ENCODE measurements at places on chromosomes 12 and 14.
A peak's percentile ranks its signal among the peaks of the same experiment; 100 is the strongest.

- no peak for DNase-seq
Measured at GRCh38 chr12:58916921-58917511, 3.3 kb downstream of the LRIG3 start.

- DNase-seq, result no peak
Measured at GRCh38 chr12:31951939-31952338, 7.3 kb upstream of the RESF1 start.

DNA sequence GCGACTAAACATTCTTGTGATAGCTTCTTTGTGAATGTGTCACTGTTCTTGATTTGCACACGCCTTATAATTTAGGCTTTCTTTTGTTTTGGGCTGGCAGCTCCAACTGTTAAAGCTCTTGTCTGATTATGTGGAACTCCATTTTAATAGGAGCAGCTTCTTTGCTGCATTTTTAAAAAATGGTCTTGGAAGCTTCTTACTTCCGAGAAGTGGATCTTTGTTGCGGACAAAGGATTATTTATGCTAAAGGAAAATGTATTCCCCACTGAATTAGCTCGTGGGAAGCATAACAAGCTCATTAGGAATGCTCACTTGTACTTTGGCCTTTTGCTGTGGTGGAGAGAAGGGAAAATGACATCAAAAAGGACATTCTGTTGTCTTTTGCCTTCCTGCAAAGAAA lies 20.0 kb downstream of the GAS2L3 start:
- DNase-seq, result no peak

DNA sequence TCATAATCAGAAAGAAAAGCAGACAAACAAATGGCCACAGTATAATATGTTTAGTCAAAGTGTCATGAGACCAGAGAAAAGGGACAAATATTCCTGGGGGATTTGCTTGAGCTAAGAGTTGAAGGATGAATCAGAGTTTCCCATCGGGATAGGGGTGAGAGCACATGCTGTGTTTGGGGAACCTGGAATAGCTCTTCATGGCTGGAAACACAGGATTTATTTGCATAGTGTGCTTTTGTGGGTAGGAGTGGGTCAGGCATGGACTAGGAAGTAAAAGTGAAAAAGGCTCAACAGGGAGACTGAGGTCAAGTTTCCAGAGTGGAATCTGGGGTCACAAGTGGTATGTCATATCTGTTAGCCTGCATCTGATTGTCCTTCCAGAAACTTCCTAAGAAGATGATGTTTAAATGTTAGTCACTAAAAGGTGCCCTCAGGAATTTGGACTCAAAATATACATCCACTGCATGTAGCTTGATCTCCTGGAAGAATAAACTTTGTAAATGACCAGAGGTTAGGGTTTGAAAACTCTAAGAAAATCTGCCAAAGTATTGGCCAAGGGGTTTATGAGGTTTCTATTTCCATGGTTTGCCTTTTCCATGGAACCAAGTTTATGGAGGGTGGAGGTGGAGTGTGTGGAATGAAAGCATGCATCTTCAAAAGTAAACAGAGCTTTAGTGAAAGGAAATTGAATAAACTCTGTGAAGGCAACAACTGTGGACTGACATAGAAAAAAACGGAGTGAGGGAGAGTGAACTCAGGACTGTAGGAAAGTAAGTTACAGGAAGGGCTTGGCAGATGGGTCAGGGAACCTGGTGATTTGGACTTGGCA lies 344.6 kb downstream of the C12orf75 start:
- no peak for DNase-seq

- DNase-seq, result no peak
Measured at GRCh38 chr12:73547421-73547820, 990.2 kb upstream of the ATXN7L3B start.

DNA sequence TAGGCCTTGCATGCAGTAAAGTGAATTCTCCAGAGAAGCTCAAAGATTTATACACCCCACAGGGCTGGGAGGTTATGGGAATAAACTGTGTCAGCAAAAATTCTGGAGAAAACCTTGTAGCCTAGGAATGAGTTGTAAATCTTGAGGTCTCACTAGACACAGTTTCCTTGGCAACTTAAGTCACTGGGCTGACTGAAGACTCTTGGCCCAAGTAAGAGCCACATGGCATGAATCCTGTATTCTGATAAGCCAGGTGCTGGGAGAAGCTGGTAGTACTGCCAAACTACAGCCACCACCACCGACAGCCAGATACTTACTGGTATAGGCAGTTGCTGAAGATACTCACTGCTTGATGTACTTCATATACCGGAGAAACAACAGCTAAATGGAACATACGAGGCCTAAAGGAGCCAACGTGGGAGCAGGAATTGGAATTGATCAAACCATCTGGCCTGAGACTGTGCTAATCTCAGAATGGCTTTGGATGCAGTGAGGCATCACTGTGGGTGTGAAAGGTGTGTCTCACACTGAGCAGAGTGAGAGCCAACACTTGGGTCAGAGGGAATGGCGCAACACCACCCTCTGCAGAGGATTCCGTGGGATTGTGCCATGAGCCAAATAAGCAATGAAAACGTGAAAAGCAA lies 102.8 kb upstream of the TMCC3 start:
- DNase-seq, result no peak

DNA sequence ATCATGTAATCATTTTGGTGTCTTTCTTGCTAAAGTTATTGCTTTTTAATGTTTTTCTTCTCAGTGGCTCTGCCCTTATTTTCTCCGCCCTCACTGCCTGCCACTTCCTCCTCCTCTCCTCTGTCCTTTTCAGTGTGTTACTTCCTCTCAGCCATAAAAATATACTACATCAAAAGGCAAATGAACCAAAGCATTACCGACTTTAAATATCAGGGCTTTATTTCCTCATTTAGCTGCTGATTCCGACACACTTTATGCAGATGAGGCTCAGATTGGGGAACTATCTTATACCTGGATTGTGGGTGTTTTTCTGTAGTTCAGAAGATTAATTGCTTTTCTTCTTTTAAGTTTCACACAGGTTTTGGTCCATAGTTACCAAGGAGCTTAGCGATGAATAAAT lies 118.1 kb downstream of the CMAS start:
- peak; percentile 52 for DNase-seq

DNA sequence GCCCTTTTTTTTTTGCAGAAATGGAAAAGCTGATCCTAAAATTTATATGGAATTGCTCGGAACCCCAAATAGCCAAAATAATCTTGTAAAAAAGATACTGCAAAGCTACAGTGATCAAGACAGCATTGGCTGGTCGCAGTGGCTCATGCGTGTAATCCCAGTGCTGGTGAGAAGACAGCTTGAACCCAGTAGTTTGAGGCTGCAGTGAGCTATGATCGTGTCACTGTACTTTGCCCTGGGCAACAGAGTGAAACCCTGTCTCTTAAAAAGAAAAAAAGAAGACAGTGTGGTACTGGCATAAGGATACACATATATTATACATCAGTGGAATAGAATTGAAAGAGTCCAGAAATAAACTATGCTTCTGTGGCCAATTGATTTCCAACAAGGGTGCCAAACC lies 5.4 kb downstream of the ITGB7 start:
- DNase-seq, result no peak

GRCh38 chr12:106415134-106415533 lies 57.6 kb downstream of the POLR3B start:
- DNase-seq, result no peak

DNA sequence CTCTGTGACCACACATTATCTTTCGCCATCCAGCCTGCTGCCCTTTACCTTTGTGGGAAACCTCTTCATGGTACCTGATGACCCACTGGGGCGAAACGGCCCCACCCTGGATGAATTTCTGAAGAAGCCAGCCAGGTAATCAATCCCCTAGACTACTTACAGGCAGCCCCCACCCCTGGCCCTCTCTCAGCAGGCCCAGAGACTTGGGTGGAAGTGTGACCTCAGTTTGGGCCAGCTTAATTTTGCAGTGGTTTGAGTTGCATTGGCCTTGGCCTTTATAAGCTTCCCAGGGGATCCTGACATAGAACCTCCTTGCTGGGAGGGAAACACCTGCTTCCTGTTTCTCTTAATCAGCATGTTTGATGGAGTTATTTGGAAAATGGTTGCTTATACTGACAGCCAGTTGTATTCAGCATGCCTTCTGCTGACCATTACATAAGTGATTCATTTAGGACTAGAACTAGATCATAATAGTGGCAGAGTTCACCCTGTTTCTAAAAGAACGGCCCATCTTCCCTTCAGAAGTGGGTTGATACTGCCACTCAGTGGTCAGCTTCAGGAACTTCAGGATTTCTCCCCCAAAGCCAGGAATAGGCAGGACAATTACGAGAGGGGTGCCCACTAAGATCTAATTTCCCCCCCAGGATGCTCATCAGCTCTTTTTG lies 6.1 kb downstream of the SDR39U1 start:
- DNase-seq, result peak; percentile 75

DNA sequence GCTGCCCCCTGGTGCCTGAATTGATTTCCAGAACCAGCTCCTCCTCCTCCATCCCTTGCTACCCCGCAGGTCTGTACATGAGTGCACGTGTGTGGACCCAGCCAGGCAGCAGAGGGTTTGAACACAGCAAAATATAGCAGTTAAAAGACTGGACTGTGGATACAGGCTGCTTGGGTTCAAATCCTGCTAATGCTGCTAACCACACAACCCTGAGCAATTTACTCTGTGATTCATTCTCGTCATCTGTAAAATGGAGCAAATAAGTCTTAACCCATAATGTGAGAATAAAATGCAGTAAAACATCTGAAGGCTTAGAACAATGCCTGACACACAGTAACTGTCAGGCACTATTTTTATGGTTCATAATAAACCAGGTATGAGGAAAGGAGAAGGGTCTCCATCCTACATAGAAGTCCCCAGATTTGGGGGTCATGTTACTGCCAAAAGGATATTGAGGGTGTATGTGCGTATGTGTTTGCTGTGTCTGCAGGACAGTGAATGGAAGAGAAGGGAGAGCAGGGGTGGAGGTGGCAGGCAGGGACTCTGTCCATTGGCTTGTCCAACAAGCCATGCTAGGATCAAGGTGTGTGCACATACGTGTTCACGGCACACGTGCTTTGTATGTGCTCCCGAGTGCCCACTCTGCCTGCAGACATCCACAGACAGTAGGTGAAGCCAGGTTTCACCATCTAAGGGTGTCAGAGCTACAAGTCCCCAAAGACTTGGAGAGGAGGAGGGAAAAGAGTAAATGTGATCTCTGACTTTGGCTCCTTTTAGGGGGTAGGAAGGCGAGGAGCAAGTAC lies 1.5 kb upstream of the STAT6 start:
- no peak for DNase-seq

GRCh38 chr12:45915405-45915804 lies 75.0 kb downstream of the SCAF11 start:
- DNase-seq, result no peak

GRCh38 chr12:25213338-25213737 lies 18.3 kb downstream of the ETFRF1 start:
- no peak for DNase-seq

DNA sequence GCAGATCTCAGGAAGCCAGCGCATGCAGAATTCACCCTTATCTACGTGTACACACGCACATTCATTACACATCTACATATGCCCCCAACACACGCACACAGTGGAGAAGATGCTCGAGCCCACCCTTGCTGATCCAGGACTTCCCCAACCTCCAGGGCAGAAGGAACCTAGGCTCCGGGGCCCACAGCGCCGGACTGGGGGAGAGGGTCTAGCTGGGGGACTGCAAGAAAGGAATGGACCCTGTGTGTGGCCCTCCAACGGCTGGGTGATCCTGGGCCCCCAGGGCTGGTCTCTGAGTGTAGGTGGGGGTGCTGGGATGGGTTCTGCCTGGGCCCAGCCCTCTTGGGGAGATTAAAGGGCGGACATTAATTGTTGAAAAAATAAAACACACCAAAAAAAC lies 128.1 kb upstream of the C14orf180 start:
- no peak for DNase-seq

DNA sequence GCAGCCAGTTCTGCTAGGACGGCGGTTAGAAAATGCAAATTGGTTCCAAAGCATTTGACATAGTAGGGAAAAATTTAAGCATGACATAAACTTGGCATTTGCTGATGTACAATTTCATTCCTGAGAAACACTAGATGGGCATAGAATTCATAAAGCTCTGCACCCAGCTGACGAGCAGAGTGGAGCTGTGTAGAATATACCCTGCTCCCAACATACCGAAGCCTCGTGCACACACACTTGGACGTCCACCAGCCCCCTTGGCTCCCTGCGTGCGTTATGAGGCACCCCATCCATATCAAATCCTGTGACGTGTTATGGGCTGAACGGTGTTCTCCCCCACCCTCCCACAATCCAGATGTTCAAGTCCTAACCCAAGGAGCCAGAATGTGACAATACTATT lies 65.4 kb downstream of the CLMN start:
- no peak for DNase-seq

DNA sequence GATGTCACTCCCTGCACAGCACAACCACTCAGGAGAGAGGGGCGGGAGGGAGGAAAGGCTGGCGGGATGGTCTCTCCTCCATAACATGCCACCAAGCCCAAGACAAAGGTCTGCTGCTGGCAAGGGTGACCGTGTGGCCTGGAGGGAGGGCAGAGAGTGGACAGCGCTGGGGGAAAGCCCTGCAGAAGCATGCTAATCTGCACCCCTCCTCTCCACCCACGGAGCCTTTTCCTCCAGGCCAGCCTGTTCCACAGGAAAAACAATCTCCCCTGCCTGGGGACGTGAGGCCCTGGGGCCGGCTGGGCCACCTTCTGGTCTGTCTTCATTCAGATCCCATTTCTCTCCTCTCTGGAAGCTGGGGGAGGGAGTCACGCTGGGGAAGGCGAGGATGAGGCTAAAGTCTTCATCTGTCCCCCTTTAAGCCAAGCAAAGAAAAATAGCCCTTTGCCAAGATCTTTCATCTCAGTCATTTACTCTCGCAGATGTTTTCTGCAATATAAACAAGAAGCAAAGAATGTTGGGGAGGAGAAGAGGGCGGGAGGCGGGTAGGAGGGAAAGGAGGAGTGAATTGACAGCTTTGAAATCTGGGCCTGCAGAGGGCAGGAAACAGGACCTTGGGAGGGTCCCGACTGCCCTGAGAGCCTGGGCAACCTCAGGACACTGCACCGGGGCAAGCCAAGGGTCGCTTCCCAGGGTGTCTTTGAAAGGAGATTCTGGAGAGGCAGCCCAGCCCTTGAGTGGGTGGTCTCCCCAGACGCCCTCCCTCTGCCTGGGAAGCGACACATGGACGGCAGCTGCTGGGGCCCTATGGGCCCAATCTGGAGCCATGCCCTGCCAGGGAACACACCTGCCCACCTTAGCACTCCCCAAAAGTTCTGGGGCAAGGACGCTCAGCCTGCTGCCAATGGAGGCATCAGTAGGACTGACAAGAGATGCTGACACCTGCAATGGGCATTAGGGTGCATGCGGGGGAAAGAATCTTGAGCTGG lies 133.6 kb downstream of the ZFP36L1 start:
- no peak for DNase-seq

DNA sequence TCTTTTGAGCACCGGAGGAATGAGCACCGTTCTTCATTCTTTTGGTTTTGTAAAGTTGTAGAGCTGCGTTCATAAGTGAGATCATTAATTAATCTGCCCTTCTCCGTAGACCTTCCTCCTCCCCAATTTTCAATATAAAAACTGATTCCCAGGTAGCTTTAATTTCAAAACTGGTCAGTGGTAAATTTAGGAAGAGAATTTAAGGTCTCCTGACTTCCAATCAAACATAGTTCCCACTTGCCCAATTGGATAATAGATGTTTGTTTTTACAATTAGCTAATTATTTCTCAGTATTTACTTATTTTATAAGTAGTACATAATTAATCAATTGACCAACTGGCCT lies 27.2 kb upstream of the YBX3 start:
- DNase-seq, result no peak
